Activated naive CD4-positive, alpha-beta T cell treated with anti-CD3 and anti-CD28 coated beads, Interleukin-2, amount 10 ng/mL, durations not matched to agents 7 days and 5 days (primary cell): ENCODE measurements at places on chromosomes 11 and 22.

DNA sequence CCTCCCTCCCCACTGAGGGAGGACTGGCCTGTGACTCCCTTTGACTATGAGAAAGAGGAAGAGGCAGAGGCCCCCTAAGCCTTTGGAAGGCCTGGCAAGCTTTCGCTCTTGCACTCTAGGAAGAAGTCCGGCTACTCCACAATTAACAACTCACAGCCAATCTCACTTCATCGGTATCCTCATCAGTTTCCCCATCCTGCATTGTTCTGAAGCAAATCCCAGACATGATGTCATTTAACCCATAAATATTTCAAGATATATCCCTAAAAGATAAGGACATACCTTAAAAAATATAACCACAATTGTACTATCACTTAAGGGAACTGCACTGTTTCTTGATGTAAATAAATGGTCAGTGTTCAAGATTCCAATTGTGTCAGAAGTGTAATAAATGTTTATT is 63.1 kb downstream of the CWC15 start:
- DNase-seq, result no peak

DNA sequence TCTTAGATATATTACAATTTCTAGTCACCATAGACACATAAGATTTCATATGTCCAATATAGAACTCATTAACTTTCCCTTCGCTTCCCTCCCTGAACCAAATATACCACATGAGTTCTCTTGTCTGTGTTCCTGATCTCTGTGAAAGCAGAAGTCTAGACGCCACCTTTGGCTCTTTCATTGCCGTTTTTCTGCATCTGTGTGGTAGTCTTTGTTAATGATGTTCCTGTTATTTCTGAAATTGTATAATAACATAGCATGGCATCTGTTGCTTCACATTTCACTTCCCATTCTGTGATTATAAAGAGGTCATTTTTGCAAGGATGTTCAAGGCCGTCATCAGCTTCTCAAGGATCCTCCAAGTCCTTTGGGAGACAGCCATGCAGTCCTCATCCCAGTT is 58.5 kb downstream of the NCAM1 start:
- no peak for DNase-seq

GRCh38 chr11:93741882-93742226 is 382 bp downstream of the C11orf54 start:
- no peak for DNase-seq

DNA sequence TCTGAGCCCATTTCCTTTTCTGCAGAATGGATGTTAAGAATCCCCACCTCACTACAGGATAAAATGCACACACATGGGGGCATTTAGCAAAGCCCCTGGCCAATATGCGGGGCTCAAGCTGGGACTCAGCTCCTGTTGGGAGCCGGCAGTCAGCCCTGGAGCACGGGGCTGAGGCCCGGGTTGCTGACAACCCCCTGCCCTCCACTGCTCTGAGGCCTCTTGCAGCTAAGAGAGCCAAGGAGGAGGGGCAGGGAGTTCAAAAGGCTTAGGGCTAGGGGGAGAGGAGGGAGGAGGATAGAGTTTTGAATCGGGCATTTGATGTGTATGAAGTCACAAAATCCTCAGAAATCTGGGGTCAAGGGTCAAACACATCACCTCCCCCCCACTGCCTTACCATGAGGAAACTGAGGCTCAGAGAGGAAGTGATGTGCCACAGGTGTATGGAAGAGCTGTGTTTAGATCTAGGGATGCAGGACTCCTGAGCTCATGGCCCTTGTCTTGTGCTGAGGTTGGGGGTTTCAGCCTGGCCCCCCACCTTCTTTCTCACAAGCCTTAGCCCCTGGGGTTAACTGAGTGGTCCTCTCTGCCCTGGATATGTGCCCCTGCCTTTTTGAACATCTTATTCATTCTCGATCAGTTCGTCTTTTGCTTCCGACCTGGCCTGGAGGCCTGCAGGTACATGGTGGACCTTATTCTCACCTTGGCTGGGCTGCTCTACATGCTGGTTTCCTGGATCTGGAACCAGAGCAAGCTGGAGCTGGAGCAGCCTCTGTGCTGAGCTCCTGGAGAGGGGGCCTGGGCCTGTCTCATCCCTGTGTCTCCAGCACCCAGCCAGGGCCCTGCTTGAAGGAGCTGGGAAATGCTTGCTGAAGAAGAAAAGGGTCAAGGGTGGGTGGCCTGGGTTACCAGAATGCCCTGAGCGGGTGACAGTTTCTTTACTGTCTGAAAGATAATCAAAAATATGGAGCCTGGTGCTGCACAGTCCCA is 80.3 kb downstream of the LRRC32 start:
- no peak for DNase-seq

DNA sequence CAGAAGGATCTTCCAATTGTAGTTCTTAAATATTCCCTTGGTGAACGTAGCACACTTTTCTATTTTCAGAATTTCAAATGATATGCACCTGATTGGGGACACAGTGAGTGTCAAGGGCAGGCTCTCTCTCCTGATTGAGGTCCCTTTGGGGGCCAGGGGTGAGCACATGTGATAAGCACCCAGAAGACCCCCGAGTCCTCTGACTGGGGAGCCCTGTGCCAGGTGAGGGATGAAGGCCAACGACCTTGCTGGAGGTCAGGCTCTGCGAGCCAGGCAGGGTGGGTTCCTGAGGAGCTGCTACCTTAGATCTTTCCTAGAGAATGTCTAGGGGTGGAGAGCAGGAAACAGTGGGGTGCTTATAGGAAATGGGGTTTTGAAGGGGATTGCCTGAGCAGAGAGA is 1253.9 kb downstream of the BRD1 start:
- DNase-seq, result no peak

- DNase-seq, result no peak
Observed at GRCh38 chr11:18457450-18457849, 1.8 kb downstream of the LDHAL6A start.

GRCh38 chr11:45646275-45646927 is 19.0 kb downstream of the CHST1 start:
- DNase-seq, result no peak

- DNase-seq, result no peak
Observed at GRCh38 chr22:44670220-44670988, 31.6 kb upstream of the PRR5 start.

DNA sequence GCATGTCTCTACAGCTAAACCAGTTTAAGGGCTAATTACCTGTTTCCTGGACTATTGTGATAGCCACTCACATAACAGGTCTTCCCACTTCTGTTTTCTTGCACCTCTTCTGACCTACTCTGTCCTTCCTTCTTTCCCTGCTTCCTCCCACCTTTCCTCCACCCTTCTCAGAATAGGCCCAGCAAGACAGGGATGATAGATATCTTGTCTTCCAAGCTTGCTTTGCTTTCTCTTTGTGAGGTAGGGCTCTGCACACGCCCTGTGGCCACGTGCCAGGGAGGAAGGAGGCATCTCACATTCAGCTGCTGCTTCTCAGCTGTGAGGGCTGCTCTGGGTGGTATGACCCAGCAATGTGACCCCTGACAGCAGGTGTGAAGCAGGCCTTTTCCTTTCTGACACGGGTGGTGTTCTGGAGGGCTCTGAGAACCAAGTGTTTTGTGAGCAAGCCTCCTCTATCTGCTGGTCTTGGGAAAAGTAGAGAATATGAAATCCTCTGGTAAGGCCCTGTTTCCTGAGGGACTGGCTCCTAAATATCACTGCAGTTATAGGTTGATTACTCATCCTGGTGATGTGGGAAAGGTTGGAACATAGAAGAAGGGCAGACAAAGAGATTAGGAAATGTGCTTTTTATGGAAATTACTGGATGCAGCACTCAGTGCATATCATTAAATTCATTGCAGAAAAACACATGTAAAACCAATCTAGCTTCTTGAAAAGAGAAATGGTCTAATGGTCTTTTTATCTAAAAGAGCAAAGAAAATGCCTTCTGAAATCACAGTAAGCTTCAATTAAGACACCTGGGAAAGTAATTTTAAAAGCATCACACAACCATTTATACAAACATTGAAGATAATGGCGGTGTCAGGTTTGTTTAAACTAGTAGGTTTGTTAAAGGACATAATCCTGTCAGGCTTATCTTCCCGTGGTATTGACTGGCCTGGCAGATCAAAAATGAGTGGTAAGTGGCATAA is 8.5 kb downstream of the AMOTL1 start:
- DNase-seq, result peak; percentile 24

GRCh38 chr11:119342023-119342300 is 1.3 kb upstream of the C1QTNF5 start:
- no peak for DNase-seq

GRCh38 chr11:126999366-126999765 is 1.2 kb downstream of the KIRREL3 start:
- DNase-seq, result no peak

- DNase-seq, result peak; percentile 32
Observed at GRCh38 chr11:66020618-66021357, 5.5 kb downstream of the CATSPER1 start.

DNA sequence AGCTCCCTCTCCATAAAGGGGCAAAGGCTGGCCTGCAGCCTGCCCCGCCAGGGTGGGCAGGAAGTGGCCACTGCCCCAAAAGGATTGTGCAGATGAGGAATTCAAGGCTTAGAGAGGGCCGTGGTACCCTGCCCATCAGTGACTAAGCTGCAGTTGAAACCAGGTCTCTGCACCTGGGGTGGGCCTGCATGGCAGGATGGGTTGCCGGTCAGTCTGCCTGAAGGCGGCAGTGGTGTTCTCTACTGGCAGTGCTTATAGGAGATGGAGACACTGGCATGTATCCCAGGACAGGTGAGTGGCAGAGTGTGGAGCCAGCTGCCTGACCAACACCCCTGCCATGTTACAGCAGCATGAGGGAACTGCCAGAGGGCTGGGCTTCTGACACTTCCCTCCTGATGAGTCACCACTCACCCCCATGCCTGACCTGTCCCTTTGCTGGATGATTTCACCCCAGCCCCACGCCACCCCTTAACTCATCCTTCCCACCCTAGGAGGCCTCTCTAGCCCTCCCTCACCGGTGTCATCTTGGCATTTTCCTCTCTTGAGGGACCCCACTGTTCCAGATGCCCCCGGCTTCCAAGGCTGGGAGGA is 70.2 kb upstream of the LMO1 start:
- no peak for DNase-seq

DNA sequence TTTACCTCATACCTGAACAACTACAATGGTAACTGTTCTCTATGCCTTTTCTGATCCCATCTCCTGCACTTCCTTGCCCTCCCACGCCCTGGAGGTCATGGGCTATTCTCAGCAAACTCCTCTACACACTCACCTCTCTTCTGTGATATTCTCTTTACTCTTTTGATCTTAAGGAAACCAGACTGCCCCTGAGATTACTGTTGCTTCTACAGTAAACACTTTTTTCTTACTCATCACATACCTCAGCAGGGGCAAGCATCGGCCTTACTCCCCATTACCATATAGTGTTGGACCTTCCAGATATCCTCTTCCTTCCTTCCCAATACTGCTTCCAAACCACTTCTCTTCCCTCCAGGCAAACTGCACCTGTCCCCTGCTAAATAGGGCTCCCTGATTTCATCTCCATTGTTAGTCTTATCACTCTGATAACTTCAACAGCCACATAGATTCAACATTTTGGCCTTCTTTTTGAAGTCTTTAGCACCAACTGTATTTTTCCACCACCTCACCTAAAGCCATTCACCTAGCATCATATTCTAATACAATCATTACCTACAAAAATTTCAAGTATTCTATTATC is 141.2 kb downstream of the RBFOX2 start:
- no peak for DNase-seq

DNA sequence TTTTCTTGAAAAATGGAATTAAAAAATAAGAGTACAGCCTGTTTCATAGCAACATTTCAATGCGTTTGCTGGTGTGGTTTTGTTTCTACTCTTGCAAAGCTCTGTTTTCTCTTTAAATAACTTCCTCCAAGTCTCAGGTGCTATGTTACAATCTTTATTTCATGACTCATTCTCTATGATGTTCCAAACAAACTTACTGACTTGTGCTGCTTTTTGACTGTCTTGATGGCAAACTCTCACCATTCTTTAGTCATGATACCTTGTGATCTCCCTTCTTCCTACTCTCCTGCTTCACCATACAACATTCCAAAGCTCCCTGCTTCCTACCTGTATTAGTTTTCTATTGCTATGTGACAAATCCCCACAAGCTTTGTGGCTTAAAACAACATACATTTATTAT is 166.1 kb downstream of the C11orf91 start:
- DNase-seq, result no peak

DNA sequence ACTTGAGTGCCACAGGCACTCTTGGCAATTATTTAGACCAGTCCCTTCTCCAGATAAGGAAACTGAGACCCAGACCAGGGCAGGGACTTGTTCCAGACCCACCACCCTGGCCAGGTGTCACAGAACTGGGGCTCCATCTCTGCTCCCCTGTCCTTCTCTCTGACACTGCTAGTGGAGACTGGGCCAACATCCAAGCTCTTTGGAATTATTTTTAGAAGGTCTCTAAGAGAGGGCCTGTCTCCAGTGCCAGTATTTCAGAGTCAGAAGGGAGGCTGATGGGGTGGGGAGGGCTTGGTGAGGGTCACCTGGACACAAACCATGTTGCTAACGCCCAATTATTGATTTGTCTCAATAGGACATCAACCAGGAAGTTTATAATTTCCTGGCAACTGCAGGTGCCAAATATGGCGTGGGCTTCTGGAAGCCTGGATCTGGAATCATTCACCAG is 32.7 kb downstream of the POLR3H start:
- DNase-seq, result no peak

- no peak for DNase-seq
Observed at GRCh38 chr11:18780329-18780728, 11.3 kb downstream of the PTPN5 start.

- no peak for DNase-seq
Observed at GRCh38 chr11:17389957-17390649, 1.6 kb upstream of the KCNJ11 start.

GRCh38 chr11:129460714-129461113 is 85.1 kb downstream of the BARX2 start:
- DNase-seq, result no peak

GRCh38 chr22:42190274-42190673 is 59.7 kb upstream of the CYP2D6 start:
- DNase-seq, result no peak

GRCh38 chr11:75891947-75892739 is 77.1 kb downstream of the UVRAG start:
- DNase-seq, result no peak

- no peak for DNase-seq
Observed at GRCh38 chr11:127651888-127652221, 651.3 kb upstream of the KIRREL3 start.

DNA sequence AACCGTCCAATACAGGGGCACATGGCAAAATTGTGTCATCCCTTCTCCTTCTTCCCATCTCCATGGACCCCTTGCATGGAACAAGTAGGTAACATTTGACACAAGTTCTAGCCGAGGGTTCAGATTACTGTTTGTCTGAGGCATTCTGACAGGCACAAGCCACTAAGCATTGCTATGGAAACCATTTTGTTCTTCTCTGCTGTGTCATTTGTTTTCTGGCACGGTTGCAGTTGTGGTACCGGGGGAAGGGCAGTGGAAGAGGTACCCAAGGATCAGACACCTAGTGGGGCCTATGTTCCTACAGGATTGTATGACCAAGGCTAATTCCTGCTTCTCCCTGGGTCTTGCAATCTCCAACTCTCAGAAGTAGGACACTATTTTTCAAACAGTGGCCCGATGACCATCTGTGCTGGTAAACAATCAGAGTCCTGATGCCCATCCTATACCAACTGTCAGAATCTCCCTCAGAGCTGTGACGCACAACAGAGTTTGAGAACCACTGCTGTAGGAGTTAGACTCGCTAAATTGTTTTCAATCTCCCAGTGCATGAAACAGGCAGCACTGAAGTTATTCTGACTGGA is 69.3 kb downstream of the KCNC1 start:
- DNase-seq, result no peak

- no peak for DNase-seq
Observed at GRCh38 chr11:112983887-112984286, 22.7 kb downstream of the NCAM1 start.

- DNase-seq, result no peak
Observed at GRCh38 chr22:24240381-24240780, 4.5 kb downstream of the GGT5 start.
